NCI-H1436 (cell line): ENCODE measurements at places on chromosomes 13 and 19.

GRCh38 chr13:61252213-61252612, 163.4 kb downstream of the PCDH20 start:
- no peak for DNase-seq

- peak; percentile 71 for DNase-seq
Observed at GRCh38 chr13:31046711-31047279, 114.3 kb downstream of the TEX26 start.

- DNase-seq: no peak
Observed at GRCh38 chr19:35249848-35250711, 1.3 kb downstream of the LSR start.

DNA sequence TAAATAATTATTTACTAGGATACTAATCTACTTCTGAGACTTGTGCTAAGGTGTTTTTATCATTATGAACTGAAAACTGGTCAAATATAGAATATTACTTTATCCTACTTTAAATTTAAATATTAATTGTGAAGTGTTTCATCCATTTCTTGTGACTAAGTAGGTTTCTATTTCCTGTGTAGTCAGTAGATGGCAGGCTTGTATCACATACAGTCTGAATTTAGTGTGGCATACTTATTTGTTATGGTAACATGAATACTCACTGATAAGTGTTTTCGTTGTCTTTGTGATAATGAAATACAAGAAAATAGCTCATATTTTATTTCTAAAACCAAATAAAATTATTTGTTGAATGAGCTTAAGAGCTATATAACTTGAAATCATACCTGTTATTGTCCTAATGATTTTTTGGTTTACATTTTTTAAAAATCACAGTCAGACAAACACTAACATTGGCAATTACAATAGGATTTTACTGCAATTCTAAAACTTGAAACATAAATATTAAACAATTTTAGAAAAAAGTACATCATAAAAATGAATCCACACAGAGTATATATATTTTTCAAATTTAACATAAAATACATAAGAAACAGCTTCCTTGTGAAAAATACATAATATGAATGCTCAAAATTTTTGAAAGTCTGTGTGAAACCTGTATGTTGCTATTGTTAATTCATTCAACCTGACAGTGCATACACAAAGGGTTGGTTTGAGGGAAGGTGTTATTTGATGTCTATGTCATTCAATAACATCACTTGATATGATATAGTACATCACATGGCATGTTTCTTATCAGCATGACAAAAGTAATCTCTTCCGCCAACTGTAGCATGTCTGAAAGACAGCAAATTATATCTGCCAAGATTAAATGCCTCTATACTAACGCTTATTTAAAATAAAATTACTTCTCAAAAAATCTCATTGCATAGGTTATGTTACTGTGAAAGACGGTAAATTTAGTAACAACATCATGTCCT, 904.8 kb upstream of the PCDH20 start:
- DNase-seq: peak; percentile 14

- peak; percentile 6 for DNase-seq
Observed at GRCh38 chr19:47778954-47779351, 450 bp downstream of the SELENOW start.

DNA sequence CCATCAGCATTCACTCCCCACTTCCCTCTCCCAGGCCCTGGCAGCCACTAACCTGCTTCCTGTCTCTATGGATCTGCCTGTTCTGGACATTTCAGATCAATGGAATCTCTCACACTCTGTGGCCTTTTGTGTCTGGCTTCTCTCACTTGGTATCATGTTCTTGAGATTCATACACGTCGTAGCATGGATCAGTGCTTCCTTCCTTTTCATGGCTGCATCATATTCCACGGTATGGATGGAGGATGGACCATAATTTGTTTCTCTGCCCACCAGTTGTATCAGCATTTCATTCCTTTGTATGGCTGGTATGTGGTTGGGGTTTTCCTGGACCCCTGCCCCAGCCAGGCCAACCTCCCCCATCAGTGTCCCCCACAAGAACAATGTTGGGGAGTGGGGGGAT, 36.2 kb downstream of the MYO9B start:
- DNase-seq: no peak

DNA sequence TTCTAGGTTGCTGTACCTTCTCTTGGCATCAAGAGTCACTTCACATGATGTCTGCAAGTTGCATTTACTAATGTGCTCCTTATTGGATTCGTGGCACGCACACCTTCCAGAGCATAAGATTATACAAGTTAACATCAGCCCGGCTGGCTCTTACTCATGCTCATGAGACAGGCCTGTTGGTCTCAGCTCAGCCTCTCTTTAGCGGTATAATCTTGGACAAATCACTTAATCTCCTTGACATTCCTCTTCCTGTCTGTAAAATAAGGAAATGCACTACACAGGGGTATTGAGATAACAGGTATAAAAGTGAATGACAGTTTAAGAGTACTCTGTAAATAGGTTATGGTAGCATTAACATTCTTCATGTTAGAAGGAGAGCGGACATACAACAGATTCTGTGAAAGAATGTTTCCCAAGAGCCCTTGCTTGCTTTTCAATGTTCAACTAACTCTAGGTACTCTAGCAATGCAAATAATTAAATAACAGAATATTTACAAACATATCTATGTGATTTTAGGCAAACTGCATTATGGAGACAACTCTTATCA, 181.1 kb downstream of the FGF14 start:
- DNase-seq: no peak

DNA sequence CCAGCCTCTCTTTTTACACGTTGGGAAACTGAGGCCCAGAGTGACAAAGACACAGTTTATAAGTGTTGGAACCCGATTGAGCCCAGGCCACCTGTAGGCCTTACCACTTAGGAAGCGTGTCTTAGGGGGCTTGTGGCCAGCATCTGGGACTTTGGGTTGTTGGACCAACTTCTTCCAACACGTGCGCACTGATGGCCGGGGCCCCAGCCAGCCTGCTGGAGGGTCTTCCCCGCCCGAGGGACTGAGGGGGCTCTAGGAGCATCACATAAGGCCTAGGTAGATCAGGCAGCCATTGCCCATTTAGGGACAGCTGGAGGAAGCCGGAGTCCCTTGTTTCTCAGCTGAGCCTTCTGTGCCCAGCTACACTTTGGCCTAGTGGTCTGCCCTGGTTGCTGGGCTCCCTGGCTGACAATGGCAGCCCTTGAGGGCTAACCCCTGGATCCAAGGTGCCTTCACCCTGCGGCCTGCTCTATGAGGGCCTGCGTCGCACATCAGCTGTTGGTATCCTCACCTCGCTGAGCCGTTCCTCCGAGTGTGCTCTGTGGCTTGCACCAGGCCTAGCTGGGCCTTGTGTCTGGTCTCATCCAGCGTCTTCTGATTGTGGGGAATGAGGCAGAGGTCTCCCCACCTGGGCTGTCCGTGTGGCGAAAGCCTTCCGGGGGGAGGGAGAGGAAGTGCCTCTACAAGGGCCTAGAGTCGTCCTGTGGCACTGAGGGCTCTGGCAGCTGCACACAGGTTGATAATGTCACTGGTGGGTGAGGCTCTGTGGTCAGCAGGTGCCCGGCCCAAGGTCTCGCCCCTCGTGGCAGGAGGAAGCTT, 1.2 kb downstream of the RAB11B start:
- no peak for DNase-seq

DNA sequence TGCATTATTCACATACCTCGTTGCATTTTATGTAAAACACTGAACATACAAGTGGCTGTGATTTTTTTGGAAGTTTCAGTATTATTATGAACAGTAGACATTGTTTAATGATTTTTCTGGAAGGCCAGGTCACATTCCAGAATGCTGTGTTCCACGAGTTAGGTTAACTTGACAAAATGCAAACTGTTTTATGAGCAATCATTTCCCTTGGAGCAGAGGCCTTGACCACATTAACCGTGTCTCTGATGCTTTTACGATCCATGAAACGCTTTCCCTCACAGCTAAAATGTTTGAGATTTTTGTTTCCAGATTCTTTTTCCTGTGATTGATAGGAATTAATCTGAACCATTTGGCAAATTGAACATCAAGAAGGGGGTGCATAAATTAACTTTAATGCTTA, 57.8 kb downstream of the MBNL2 start:
- DNase-seq: no peak

DNA sequence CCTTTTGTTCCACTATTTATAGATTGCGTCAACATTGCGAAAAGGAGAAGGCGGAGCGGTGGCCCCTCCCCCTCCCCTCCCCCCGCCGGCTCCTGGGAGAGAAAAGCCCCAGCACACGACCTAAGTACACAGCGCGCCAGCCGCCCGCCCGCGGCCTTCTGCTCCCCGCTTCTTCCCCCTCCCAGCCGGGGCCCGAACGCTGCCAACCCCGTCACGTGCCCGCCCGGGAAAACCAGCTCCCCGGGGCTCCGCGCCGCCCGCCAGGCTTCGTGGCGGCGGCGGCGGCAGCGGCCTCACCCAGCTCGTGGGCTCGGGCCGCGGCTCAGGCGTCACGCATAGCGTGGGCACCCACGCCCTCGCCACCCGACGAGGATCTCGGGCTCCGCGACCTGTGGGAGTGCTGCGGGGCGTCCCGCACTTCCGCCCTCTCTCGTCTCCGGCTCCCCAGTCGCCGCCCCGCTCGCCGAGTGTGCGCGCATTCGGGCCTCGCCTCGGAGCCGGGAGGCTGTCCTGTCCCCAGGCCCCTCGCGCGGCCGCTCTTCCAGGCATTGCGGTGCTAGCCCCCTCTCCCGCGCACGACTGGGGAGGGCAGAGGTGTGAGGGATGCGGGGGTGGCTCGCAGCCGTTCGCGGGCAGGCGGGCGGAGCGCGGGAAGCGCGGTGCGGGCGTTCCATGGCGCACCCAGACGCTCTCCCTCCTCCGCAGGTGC, 110.5 kb downstream of the KCNRG start:
- DNase-seq: peak; percentile 80
